ENCODE measurements at places on chromosomes 5 and 9.

GRCh38 chr9:89564346-89564878, 40.4 kb upstream of the GADD45G start:
- no peak for DNase-seq

- DNase-seq: no peak
Observed at GRCh38 chr5:135140446-135141204, 106.6 kb upstream of the PITX1 start.

- no peak for DNase-seq
Observed at GRCh38 chr5:16953729-16954128, 17.6 kb upstream of the MYO10 start.

DNA sequence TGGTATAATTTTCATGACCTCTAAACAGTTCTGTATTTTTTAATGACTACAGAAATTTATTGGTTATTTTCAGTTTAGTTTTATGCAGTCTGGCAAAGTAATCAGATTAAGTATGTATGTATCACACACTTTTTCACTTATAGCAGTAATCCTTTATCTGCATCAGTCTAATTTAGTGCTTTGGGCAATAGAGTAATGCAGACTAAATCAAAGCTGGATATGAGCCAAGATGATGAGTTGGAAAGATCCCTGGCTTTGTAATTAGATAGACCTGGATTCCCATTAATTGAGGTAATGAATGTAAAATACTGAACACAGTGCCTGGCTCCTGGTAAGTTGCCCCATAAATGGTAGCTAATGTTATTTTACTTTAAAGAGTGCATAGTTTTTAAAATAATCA, 215.4 kb upstream of the TLX3 start:
- no peak for DNase-seq

DNA sequence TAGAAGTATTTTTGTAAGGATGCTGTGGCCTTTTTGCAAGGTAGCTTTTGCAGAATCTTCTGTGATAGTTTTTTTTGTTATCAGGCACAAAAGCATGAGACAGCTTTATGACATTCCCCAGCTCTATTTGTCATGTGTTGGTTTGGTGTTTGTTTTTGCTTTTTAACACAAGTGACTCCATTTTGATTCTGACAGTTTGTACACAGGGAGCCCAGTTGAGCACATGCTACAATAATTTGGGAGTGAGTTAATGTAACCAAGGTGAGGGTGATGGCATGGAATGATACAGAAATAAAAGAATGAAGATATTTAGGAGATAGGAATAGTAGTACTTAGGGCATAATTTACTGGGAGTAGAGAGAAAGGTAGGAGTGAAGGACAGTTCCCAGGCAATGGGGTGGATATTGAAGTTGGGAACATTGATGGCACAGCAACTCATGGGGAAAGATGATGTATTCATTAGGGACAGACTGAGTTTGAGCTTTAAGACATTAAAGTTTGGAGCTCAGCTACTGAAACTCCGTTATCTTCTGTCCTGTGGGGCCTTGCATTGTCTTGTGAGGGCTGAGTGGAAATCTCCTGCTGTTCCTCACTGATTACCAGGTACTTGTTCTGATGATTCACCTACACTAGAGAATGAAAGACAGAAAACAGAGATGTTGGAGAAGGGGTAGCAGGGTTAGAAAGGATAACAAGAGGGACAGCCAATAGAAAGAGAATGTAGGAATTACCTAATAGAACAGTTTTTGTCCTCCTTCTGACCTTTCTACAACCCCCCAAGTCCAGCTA, 88.3 kb upstream of the CCDC112 start:
- no peak for DNase-seq

DNA sequence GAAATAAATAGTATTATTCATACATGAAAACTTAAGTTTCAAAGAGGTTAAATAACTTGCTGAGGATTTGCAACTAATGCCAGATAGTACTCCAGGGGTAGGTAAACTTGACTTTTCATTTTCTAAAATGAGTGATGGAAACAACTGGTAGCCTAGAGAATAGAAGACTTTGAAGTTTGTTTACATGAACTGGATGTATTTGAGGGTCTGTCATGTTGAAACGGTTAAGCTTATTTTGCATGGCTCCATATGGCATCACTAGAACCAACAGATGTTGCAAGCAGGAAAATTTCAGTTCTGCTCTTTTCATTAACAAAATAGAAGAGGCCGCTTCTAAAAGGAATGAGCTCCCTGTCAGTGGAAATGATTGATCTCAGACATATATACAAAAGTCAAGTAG, 105.1 kb upstream of the SGCD start:
- no peak for DNase-seq

DNA sequence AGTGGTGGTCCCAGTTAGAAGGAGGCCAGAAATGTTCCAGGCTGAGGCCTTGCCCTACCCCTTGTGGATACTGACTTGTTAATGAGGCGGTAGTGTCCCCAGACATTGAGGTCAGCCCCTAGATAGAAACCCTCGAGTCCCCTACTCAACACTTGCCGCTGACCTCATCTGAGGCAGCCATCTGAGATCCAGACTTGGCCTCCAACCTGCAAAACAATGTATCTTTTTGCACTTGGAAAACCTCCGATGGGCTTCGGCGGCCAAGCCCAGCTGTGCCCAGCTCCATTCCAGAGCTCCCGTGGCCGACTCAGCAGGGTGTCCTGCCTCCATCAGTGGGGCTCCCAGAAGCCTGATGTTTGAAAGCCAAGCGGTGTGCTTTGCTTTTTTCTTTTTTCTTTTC, 122.1 kb downstream of the WNK2 start:
- DNase-seq: no peak

DNA sequence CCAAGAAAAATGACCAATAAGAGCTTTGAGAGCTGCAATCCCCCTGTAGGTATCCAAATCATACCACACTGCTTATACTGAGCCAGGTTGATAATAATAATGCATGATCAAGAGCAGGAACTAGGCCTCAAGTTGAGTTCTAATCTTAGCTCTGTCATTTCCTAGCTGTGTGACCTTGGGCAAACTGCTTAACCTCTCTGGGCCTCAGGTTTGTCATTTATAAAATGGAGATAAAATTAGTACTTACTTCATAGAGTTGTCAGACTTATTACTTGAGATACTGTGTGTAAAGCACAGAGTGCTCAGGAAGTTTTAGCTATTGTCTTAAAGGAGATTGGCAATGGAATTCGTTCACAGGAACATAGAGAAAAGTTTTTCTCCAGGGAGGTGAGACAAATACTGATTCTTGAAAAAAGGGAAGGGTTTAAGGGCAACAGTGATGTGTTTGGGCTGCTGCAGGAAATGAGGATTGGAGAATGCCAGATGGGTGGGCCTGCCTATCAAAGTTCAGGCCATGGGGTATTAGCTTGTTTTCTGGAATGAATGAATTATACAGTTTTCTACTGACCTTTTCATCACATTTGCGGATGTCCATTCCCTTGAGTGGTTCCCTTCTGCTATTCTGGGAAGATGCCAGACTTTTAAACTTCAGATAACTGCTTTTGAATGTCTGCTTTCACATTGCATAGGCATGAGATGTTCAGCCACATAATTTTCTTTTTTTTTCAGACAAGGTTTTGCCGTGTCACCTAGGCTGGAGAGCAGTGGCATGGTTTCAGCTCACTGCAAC, 10.2 kb upstream of the ATP6V0E1 start:
- DNase-seq: no peak

DNA sequence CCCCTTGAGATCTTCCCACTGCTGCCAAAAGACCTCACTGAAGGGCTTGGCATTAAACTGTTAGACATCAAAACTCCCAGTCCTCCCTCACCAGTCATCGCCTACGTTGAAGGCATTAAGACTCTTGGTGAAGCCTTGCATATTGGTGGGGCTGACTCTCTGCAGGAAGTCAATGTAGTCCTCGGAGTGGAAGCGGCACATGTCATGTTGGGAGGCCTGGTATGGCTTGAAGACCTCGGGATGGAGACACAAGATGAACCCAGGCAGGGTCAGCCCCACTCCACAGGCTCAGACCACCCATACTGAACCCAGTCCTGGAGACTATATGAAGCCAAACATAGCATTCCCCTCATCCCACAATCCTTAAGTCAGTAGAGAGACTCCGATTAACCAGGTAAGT, 1.9 kb downstream of the HDAC3 start:
- DNase-seq: no peak
